ENCODE measurements at places on chromosomes 5 and 9. TPM values are rescaled to one million over a fixed set of nuclear protein-coding genes. Genes with fewer than 3 reads are reported as not detected.

Gene ACSL6
- 7.6 TPM for total RNA-seq

Gene PCDHB16
- total RNA-seq, result 18.3 TPM

Gene FSTL4
- 0.11 TPM for total RNA-seq

Gene CAVIN4
- not detected for total RNA-seq
